ENCODE measurements at places on chromosomes 16 and 17. TPM values are rescaled to one million over a fixed set of nuclear protein-coding genes. Genes with fewer than 3 reads are reported as not detected.

The KRTAP17-1 gene
- not detected for total RNA-seq

The CSHL1 gene
- not detected for total RNA-seq

The CYBC1 gene
- 29.4 TPM for total RNA-seq

The STH gene
- total RNA-seq = not detected

DNA sequence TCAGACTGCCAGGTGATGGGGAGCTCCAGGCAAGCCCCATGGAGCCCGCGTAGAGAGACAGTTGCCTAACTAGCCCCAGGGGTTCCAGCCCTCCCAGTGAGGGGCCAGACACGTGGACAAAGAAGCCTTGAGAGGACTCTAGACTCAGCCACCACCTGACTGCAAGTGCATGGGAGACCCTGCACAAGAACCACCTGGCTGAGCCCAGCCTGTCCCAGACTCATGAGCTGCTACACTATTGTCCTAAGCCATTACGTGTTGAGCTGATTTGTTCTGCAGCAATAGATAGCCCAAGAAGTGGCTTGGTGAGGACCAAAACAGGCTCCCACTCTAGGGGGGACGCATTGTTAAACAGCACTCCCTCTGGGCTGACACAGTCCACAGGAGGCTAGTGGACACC lies 37.6 kb upstream of the KLHDC4 start:
- H3K4me3 ChIP-seq = no peak overlapping the region
- no peaks in the 10 kb centered on the region for H3K27me3 ChIP-seq
- no peak for DNase-seq
- no peaks in the 10 kb centered on the region for H3K36me3 ChIP-seq
- H3K27ac ChIP-seq = no peak overlapping the region

DNA sequence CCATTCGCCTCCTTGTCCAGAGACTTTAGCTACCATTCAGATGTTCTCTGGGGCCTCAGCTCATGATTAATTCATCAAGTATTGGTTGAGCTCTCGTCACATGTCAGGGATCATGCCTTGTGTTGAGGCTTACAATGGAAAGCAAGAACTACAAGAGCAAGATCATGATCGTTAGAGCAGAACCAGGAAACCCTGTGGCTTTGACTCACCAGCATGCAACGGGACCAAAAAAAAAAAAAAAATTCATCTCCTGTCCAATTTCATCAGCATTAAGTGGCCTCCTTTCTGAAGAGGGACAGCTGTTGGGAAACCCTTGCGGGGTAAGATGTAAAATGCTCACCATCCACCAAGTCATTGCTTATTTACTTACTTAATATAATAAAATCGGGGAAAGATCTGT lies 12.1 kb upstream of the USP10 start:
- H3K4me3 ChIP-seq = no peak overlapping the region
- H3K4me1 ChIP-seq = peaks cover 2% of the 10 kb centered on the region
- H3K27me3 ChIP-seq = no peaks in the 10 kb centered on the region
- no peak for DNase-seq
- H3K36me3 ChIP-seq = no peaks in the 10 kb centered on the region
- H3K27ac ChIP-seq = no peak overlapping the region

DNA sequence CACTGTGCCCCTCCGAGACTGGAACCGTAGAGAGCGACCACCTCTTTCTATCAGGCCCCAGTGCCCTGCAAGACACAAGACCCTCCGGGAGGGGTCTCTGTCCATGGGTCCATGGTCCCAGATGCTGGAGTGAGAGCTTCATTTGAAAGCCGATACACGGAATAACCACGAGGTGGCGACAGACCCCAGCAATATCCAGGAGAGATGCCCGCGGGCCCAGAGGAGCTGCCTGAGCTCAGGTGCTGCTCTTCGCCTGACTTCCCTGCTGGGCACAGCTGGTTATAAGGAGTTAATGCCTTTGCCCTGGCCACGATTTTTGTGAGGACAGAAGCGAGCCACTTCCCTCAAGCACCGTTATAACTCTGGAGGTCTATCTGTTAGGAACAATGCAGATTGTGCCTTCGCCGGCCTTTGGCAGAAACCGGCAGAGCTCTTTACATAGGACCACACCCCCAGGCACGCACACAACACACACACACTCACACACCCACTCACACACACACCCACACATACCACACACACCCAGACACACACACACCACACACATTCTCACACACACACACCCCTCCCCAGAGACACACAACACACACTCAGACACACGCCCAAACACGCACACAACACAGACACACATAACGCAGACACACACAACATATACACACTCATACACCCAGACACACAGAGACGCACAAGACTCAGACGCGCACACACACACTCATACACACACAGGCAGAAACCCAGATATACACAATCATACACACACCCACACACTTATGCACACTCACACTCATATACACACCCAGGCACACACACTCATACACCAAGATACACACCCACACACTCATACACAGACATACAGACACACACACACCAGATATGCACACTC lies 436.4 kb downstream of the SOX9 start:
- H3K36me3 ChIP-seq = no peaks in the 10 kb centered on the region
- no peak overlapping the region for H3K27ac ChIP-seq
- DNase-seq = peak; percentile 65
- H3K27me3 ChIP-seq = no peaks in the 10 kb centered on the region

DNA sequence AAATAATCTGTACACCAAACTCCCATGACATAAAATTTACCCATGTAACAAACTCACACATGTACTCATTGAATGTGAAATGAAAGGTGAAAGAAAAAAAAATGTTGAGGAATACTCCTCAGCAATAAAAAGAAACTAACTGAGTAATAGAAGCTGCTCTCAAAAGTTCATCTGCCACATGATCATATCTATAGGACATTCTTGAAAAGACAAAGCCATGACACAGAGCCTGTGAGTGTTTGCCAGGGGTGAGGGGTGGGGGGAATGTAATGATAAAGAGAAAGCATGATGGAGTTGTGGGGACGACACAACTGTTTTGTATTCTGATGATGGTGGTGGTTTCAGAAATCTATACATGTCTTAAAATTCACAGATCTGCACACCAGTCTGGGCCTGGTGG lies 52.2 kb upstream of the TMC5 start:
- H3K4me1 ChIP-seq = no peaks in the 10 kb centered on the region
- no peaks in the 10 kb centered on the region for H3K27me3 ChIP-seq
- no peaks in the 10 kb centered on the region for H3K36me3 ChIP-seq
- H3K27ac ChIP-seq = no peak overlapping the region

GRCh38 chr16:12458591-12459358 lies 344.9 kb downstream of the CPPED1 start:
- H3K27ac ChIP-seq = no peak overlapping the region
- H3K36me3 ChIP-seq = no peaks in the 10 kb centered on the region
- H3K27me3 ChIP-seq = no peaks in the 10 kb centered on the region
- no peak overlapping the region for H3K4me3 ChIP-seq

- no peak for DNase-seq
- no peak overlapping the region for H3K27ac ChIP-seq
- H3K27me3 ChIP-seq = no peaks in the 10 kb centered on the region
These were observed 47.6 kb downstream of the C17orf67 start for GRCh38 chr17:56785997-56786680.

Data from right lobe of liver (tissue), 6 donors.